ENCODE measurements at places on chromosomes 16 and 17. TPM values are rescaled to one million over a fixed set of nuclear protein-coding genes. Genes with fewer than 3 reads are reported as not detected.

The TMEM219 gene
- total RNA-seq: 52.7 TPM

The PRDM7 gene
- not detected for total RNA-seq

The PSMD12 gene
- 192 TPM for total RNA-seq

The TMUB2 gene
- total RNA-seq: 13.0 TPM

The CES5A gene
- total RNA-seq: not detected

The TMEM11 gene
- total RNA-seq: 46.5 TPM

The CPNE7 gene
- total RNA-seq: 108 TPM

The TCF25 gene
- total RNA-seq: 202 TPM

The GRAP gene
- total RNA-seq: not detected

The CD7 gene
- total RNA-seq: not detected

The ZNF785 gene
- total RNA-seq: 21.4 TPM

The KRT31 gene
- total RNA-seq: not detected

The TMEM92 gene
- 0.19 TPM for total RNA-seq

The OTOP2 gene
- not detected for total RNA-seq

The ZNF750 gene
- total RNA-seq: not detected

The ADAP2 gene
- total RNA-seq: not detected

The NACA2 gene
- not detected for total RNA-seq

The TSPAN10 gene
- 0.74 TPM for total RNA-seq

The CSH1 gene
- not detected for total RNA-seq

The NLRC3 gene
- total RNA-seq: 0.09 TPM

The TMEM170A gene
- total RNA-seq: 25.9 TPM

The ARMC7 gene
- total RNA-seq: 12.3 TPM

The CIBAR2 gene
- not detected for total RNA-seq

The CD300LB gene
- not detected for total RNA-seq

The IRF8 gene
- 0.19 TPM for total RNA-seq

The AATK gene
- 1.4 TPM for total RNA-seq

The SYCE1L gene
- total RNA-seq: not detected

The STAC2 gene
- 2.8 TPM for total RNA-seq

The PRAC2 gene
- 25.5 TPM for total RNA-seq

The NHERF1 gene
- 33.8 TPM for total RNA-seq

The TOP2A gene
- 216 TPM for total RNA-seq

The TNFRSF13B gene
- total RNA-seq: not detected

The RPH3AL gene
- 1.3 TPM for total RNA-seq

The PIK3R5 gene
- 0.09 TPM for total RNA-seq

The PPM1D gene
- 17.8 TPM for total RNA-seq

The COX6A2 gene
- not detected for total RNA-seq

The ATAD5 gene
- total RNA-seq: 17.4 TPM
